ENCODE measurements at places on chromosomes 16 and 17. TPM values are rescaled to one million over a fixed set of nuclear protein-coding genes. Genes with fewer than 3 reads are reported as not detected.

GRCh38 chr17:57987581-57988300 is at the start of gene VEZF1:
Gene VEZF1 (minus strand): TSS chr17:57988254. CDS start chr17:57988111, 143 bp downstream.
- DNase-seq, result no peak

DNA sequence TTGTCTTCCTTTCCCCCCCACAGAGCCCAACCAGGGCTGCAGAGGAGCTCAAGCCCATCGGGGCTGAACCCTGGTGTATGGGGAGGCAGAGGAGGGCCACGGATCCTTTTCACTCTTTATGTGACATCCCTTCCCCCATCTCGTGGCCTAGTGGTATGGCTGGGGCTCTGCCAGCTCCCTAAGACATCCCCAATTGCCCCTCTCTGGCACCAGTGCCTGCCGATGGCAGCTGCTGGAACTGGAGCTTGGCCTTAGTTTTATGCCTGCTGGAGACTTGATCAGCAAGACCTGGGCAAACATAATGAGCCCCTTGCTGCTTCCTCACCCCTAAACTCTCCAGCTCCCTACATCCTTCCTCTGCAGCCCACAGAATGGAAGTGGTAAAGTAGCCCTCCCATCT is 8.0 kb upstream of the TOP2A start:
- DNase-seq, result no peak

GRCh38 chr16:25126820-25127232 is 15.3 kb downstream of the LCMT1 start:
- DNase-seq, result no peak

- DNase-seq, result no peak
Observed at GRCh38 chr17:81365148-81365600, 30.1 kb upstream of the BAHCC1 start.

CES3 gene
- total RNA-seq, result 5.0 TPM

C16orf89 gene
- 4.8 TPM for total RNA-seq
